Pulmonary artery endothelial cell (primary cell): ENCODE measurements at places on chromosomes 7 and 10.

DNA sequence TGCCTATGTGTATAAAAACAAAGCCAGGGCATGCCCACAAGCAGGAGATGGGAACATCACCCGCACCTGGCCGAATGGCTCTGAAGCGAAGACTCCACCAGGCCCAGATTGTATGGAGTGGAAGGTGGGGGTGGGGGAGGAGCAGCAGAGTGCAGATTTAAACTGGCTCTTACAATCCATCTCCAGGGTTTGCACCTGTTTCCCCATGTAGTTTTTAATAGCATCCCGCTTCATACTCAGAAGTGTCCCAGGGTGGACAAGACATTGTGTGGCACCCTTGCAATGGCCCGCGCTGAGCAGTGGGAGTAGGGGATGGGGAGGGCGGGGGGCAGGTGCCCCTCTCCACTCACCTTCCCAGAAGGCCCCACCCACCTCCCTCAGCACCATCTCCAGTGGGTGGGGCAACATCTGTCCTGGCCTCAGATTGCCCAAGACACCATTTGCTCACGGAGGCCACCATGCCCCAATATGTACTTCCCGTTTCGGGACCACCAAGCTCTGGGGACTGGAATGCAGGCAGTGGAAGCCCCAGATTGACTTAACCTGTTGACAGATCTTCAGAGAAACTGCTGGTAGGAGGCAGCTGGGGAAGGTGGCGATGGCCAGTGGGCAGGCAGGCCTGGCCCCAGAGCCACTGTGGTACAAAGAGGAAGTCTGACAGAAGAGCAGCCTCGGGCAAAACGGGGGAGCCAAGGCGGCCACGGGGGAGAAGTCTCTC is 23.0 kb downstream of the VSIR start:
- no peak for DNase-seq

- DNase-seq: no peak
Observed at GRCh38 chr7:41457832-41458437, 245.0 kb downstream of the INHBA start.

- DNase-seq: no peak
Observed at GRCh38 chr10:64271983-64272382, 750.8 kb downstream of the REEP3 start.

DNA sequence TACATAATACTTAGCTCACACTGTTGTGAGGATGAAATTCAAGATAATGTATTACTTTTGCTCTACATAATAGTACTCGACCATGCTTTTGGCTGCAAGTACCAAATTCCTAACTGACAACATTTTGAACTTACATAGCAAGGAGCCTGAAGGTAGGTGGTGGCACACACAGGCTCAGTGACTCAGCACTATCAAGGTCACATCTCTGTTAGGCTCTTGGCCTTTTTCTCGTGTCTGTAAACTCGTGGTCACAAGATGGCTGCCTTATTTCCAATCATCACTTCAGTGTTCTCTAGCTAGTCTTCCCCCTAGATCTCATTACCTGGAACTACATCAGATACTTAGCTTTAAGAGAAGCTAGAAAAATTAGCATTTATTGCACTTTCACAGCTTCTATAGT is 61.4 kb upstream of the ABCB5 start:
- DNase-seq: no peak

DNA sequence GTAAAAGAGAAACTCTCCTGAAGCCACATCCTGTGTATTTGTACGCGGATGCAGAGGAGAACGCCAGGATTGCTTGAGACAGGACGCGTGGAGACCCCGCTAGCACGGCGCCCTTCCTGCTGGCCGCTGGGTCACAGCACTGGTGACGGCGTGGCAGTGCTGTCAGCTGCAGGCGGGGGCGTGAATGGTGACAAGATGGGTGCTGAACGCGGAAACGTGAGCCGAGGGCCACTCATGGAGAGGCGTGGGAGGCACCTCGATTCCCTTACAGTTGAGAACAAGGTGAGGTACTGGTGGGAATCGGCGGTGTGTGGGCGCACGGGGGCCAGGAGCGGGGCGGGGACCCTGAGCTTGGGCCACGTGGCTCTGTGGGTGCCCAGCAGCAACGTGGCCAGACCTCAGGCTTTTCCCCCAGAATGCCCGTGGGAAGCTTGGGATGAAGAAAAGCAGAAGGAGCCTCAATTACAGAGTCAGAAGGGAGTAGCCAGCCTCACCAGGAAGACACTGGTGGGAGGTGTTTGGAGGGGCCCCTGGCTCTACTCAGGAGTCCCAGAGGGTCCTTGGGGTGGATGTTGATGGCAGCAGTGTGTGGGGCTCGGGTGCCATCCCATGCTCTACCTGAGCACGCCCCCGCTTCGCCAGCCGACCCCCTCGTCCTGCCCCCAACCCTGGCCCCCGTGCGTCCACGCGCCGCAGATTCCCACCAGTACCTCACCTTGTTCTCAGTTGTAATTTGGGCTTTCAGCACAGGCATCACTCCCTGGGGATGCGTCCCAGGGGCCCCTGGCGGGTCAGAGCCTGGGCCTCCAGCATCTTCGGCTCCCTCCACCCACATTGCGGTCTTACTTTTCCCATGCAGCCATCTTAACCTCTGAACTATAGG is 208.4 kb upstream of the TCERG1L start:
- DNase-seq: no peak

DNA sequence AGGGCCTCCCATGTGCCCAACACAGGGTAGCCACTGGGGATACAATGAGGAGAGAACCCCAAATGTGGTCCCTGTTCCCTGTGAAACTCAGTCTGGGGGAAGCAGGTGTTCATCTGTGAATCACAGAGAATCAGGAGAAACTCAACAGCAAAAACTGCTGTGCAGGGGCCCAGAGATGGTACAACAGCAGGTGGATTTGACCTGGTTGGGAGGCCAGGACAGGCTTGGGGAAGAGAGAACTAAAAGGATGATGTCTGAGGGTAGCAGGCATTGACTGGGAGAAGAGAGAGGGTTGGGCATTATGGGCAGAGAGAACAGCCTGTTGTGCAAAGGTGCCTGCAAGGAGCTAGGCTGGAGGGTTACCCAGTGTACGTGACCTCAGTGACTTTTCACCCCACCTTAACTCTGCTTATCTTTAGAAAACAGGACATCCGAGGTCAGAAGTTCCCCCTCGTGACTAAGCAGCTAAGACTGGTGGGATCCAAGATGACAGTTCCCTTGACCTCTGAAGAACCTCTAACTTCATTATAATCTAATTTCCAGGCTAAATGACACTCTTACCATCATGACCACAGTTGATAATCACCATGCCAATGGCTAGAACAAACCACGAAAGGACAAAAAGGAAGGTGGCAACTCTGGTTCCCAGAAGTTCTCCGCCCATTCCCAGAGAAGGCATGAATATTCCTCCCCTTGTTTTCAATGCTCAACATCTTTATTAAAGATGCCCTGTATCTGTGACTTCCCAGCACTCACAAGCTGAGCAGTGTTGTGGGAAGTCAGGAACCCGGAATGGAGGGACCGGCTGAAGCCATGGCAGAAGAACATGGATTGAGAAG is 5.1 kb upstream of the ADAMTS14 start:
- DNase-seq: no peak

GRCh38 chr10:47298715-47299114 is 1.3 kb upstream of the GDF10 start:
- DNase-seq: no peak

GRCh38 chr7:64838691-64839090 is 44.5 kb downstream of the ZNF138 start:
- no peak for DNase-seq
